ENCODE measurements at places on chromosomes 12 and 14. TPM values are rescaled to one million over a fixed set of nuclear protein-coding genes. Genes with fewer than 3 reads are reported as not detected.
A peak's percentile ranks its signal among the peaks of the same experiment; 100 is the strongest.

DNA sequence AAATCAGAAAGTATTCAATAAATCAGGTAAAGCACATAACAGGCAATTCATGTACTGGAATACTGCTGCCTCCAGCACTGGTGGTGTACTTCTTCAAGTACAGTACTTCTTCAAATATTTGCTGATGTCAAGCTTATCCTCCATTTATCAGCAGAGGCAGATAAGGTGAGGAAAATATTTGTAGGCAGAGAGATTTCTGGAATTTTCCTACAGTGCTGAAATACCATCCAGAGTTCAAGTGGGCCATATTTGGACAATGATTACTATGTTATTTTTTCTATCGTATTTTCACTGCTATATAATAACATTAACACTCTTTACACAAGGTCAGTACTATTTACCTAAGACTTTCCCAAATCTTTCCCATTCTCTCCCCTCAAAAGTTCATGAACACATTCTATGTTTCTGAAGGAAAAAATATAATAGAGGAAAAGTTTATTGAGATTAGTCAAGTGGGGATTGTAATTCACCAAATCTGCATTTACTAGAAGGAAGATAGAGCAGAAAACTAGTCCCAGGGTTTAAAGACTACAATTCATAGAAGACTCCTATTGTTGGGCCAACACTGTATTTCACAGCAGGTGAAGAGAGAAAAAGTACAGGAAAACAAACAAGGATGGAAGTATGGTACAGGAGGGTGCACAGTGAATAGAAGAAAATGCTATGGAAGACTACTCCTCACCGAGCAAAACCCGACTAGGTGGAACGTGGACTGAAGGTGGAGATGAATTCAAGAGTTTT is 141.1 kb downstream of the PAWR start:
- no peaks in the 10 kb centered on the region for H3K36me3 ChIP-seq
- peaks cover 29% of the 10 kb centered on the region for H3K4me1 ChIP-seq
- peak; percentile 54 for DNase-seq
- no peaks in the 10 kb centered on the region for H3K27me3 ChIP-seq
- H3K4me3 ChIP-seq = no peak overlapping the region
- peak overlapping the region; percentile 93 for H3K27ac ChIP-seq

Gene LAG3
- total RNA-seq = 0.52 TPM

GRCh38 chr12:16949871-16950667 is 344.1 kb upstream of the LMO3 start:
- no peak for DNase-seq
- no peaks in the 10 kb centered on the region for H3K36me3 ChIP-seq
- no peak overlapping the region for H3K27ac ChIP-seq
- no peaks in the 10 kb centered on the region for H3K27me3 ChIP-seq

DNA sequence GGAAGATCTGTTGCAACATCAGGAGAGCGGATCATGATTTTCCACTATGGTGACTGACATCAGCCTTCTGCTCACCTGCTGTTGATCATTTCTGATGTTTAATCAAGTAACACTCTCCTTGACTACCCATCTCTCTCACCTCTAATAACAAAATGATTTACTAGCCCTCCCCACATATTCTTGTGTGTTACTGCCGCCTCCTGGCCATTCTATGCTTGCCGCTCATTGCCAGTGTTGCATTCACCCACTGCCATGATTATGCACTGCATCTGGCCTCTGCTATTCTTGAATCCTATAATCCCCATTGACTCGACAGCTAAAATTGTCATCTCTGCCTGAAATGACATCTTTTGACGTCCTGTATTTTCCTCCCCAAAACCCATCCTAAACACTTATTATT is 113.8 kb downstream of the RERGL start:
- H3K36me3 ChIP-seq = no peaks in the 10 kb centered on the region
- DNase-seq = no peak
- H3K4me1 ChIP-seq = no peaks in the 10 kb centered on the region

GRCh38 chr12:129101816-129102215 is 248.5 kb downstream of the GLT1D1 start:
- no peaks in the 10 kb centered on the region for H3K36me3 ChIP-seq
- H3K4me3 ChIP-seq = no peak overlapping the region
- no peak overlapping the region for H3K27ac ChIP-seq
- DNase-seq = no peak

GRCh38 chr14:71491931-71492330 is 440.3 kb upstream of the RGS6 start:
- H3K36me3 ChIP-seq = no peaks in the 10 kb centered on the region
- H3K4me3 ChIP-seq = no peak overlapping the region
- no peak for DNase-seq
- no peaks in the 10 kb centered on the region for H3K27me3 ChIP-seq

DNA sequence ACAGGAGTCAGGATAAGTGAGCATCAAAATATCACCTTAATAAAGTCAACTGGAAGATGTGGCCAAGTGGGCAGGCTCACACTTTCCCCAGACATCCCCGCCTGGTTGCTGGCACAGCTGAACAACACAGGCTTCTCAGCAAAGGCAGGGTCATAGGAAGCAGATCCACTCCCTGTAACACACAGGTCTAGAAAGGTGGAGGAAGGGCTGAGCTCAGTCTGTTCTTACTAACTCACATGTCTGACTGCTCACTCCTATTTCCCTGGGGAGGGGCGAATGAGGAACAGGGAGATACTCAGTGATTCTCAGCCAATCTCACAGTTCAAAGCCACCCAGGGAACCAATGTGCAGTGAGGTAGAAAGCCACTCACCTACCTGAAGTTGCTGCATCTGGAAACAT is 45.0 kb upstream of the AMN1 start:
- peak overlapping the region; percentile 39 for H3K27ac ChIP-seq
- H3K27me3 ChIP-seq = no peaks in the 10 kb centered on the region
- peak; percentile 59 for DNase-seq
- H3K36me3 ChIP-seq = no peaks in the 10 kb centered on the region

Data from hepatocyte (in vitro differentiated cells).